Heart right ventricle (tissue), 16 donors: ENCODE measurements at places on chromosomes 2 and 18. TPM values are rescaled to one million over a fixed set of nuclear protein-coding genes. Genes with fewer than 3 reads are reported as not detected.

DNA sequence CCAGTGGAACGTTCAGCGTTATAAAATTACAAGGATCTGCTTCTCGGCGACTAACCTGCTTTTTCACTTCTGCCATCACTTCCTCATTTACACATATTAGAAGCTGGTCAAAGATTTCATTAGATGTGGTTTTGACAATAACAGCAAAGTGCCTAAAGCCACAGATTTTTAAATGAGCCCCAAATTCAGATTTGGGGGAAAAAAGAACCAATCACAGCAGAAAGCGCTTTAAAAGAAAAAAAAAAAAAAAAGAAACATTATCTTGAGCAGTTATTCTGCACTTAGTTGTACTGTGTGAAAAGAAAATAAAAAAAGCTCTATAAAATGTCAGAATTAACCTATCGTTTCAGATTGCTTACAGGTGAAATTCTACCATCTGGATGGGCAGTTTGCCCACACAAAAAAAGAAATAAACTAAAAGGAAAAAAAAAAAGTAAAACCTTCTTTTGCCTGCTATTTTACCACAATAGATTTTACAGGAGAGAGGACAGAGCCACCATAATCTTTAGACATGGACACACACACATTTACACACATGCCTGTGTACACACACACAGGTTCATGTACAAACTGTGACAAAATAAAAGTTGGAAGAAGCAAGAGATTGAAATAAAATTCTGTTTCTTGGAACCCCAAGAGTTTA is 167.2 kb downstream of the TCF4 start:
- no peak for DNase-seq

- DNase-seq = no peak
These were observed 368.2 kb downstream of the IRS1 start for GRCh38 chr2:226431288-226431948.

DNA sequence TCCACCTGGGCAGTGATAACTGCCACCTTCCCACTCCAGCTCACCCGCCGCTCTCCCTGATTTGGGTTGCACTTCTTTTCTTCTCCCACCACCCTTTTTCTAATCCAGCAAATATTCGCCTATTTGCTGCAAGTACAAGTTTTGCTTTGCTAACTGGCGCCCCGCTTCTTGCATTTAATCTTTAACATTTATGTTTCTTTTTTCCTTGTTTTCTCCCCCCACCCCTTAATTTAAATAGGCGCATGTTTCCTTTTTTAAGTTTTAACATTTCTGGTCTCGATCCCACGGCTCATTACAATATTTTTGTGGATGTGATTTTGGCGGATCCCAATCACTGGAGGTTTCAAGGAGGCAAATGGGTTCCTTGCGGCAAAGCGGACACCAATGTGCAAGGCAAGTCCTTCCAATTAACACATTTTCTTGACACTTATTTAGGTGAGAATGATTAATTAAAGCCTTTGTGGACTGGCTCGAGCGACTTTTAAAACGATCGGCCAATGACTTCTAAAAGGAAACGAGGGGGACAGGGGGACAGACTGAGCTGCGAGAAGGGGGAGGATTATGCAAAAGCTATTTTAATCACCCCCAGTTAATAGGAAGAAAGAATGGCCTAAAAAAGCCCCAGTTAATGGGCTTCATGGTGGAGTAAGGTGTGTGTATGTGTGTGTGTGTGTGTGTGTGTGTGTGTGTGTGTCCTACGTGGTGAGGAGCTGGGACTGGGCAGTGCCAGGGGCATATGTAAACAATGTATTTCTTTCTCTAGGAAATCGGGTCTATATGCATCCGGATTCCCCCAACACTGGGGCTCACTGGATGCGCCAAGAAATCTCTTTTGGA is 1.6 kb downstream of the TBR1 start:
- DNase-seq = no peak

DNA sequence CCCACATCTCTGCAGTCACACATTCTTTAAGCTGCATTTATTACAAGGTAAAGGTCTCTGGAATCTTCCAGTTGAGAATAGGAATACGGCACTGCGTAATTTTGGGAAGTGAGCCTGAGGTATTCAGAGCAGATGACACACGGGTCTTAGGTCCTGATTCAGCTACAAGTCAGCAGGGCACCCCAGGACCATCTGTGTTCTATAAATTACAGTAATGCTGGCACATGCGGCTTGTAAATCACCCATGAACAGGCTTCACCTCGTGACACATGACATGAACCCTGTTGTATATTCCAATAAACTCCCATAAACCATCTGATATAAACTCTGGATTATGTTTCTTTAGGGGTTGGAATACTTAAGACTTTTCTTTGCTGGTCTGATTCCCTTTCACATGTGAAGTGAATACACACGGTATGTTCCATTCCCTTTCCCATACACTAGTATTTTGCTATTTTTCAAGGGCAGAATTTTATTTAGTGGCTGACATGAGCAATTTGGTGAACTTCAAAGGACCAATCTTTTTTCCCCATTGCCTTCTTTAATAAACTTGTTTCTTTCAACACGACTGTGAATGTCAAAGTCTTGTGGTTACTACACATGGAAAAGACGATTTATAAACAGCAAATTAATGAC is 298.6 kb downstream of the MEIS1 start:
- no peak for DNase-seq

The CXCR1 gene
- total RNA-seq = 0.24 TPM

DNA sequence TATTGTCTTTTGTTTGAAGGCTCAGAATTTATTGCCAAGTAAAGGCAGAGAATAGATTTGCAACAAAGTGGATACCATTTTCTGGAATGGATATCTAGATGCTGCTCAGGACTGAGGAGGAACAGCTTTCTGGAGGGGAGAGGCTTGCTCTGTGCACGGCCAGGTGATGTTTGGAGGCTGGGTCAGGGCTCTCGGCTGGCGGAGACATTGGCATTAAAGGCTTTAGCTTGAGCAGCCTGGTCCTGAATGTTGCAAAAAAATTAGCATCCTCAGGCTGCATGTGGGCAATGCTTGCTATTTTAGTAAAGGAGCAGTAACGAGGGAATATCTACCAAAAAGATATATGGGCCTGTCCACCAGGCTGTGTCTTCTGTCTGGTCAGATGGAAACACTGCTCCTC is 20.4 kb downstream of the RNF144A start:
- DNase-seq = no peak

The CACNB4 gene
- 0.57 TPM for total RNA-seq

DNA sequence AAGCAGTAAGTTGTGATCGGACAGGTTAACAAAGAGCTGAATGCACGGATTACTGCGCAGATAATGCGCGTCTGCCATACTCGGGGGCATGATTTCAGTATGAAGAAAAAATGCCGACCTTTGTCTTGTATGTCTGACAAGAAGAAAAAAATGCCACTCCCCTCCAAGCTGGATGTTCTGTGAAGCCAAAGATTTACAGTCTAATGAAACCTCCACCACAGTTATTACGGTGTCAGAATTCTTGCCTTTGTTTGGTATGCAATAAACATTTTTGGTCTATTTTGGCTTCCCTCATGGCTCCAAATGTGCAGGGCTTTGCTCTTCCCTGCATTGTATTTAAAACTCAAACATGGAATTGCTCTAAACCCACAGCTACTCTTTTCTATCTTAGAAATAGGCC is 72.2 kb upstream of the THUMPD2 start:
- DNase-seq = no peak

The BUB1 gene
- 1.1 TPM for total RNA-seq

- DNase-seq = no peak
These were observed 194.0 kb downstream of the LRATD1 start for GRCh38 chr2:14826518-14826917.

- DNase-seq = no peak
These were observed 369.5 kb upstream of the SMIM21 start for GRCh38 chr18:75797046-75797445.

GRCh38 chr18:52227536-52227935 is 112.5 kb upstream of the DCC start:
- no peak for DNase-seq

The ABCB11 gene
- total RNA-seq = 0.05 TPM

DNA sequence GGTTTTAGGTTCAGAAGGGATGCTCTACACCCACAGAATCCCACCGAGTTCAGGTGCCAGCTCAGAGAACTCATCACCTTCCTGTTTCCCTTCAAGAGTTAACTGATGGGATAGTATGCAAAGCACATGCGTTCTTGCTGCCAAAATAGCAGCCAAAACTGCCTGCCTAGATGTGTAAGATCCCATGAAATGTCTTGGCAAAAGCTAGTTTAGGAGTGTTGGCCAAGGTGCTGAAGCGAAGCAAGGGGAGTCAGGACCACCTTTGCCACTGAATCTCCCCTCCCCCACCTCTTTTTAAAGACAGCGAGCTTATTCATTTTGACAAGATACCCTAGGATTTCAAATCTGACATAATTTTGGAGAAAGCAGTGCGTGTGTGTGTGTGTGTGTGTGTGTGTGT is 2.1 kb downstream of the DOCK10 start:
- no peak for DNase-seq

GRCh38 chr2:8447610-8448221 is 234.1 kb upstream of the ID2 start:
- no peak for DNase-seq

DNA sequence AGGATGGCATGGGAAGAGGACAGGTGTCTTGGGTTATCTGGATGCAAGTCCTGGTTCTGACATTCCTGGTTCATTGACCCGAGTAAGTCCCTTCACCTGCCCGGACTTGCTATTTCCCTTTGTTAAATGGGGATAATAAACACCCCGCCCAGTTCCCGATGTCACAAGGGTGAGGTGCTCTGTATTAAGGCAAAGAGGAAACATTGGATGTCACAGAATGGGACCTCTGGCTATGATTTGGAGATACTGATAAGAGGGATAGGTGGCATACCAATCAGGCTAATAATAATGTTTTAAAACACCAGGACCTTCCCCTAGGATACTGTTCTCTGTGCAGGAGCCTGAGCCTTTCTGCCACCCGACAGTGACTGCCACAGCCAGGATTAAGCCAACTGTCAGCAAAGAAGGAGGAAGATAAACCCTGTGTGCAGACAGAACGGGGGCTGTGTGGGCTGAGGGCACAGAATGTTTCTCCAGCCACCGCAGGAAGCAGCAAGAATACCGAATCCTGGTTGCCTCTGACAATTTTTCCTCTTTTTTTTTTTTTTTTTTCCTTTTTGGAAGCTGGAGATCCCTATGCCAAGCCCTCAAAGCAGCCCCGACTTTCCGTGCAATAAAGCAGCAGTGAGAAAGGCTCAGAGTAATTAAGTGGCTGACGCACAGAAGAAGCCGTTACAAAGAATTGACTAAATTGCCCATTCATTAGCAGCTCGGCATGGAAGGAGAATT is 336.6 kb downstream of the SMAD2 start:
- DNase-seq = no peak

DNA sequence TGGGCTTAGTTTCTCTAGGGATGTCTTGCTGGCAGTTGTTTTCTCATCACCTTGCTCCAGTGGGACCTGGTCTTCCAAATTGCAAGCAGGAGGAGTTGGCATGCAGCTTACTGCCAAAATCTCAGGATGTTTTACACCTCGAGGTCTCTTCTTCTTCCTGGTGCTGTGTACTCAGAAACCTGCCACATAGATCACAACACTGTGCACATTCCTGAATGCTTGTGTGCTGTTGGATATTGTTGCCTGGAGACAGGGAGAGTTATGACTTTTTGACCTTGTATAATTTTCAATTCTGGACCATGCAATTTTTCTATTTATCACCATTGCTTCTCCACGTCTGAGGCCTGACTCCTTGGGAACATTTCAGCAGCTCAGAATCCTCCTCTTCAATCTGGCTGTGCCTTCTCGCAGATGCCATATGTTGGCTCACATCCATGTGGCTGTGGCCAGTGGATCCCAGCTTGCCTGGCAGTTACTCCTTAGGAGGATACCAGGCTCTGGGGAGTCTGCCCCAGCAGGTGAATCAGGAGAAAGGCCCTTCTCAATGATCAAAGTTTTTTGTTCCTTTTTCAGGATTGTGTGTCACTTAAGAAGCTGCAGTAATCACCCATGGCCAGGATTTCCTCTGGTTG is 489.3 kb downstream of the TSN start:
- no peak for DNase-seq

- no peak for DNase-seq
These were observed 61.4 kb upstream of the KIF5C start for GRCh38 chr2:148813603-148814065.

The ACMSD gene
- not detected for total RNA-seq

DNA sequence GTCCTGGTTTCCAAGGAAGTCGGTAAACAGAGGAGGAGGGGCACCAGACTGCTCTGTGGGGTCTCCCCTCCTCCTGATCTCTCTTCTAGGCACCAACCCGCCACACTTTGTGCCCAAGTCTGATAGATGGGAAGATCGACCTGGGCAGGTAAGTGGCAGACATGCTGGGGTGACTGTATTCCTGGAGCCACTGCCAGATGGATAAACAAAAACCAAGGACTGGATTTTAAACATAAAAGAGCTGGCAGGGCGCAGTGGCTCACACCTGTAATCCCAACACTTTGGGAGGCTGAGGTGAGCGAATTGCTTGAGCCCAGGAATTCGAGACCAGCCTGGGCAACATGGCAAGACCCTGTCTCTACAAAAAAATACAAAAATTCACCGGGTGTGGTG is 181.2 kb downstream of the ANAPC1 start:
- DNase-seq = no peak

The BCL11A gene
- 24.8 TPM for total RNA-seq

GRCh38 chr2:88071365-88071764 is 3.7 kb downstream of the SMYD1 start:
- DNase-seq = no peak

The SLC14A1 gene
- total RNA-seq = 11.7 TPM

DNA sequence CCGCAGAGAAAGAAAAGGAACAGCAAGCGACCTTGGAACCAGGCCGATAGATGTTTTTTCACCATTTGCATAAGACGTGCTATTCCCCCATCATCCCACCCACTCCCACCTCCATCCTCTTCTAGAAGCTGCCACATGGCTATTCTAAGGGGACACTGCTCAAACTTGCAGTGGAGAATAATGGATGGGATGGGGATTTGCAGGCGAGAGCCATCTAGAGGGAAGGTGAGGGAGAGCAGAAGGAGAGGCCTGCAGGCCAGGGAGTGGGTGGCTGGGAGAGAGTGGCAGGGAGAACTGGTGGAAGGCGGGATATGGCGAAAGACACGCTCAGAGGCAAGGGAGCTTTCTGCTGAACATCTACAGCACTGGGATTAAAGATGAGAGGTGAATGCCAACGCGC is 84.9 kb downstream of the MAPK4 start:
- no peak for DNase-seq

DNA sequence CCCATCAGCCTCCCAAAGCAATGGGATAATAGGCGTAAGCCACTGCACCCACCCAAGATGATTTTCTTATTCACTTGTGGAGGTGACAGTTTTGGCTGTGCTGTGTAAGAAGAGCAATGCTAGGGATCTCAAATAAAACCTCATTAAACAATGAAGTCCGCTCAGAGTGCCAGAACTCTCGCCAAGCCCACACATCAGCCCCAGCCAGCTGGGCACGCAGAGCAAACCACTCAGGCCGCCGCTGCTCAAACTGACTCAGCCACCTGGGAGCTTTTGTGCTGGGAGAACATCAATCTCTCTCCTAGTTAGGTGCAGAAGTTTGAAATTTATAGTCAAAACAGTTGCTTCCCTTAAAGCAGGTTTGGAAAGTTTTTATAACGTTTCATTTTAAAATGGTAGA is 47.6 kb downstream of the RNF152 start:
- no peak for DNase-seq
